ENCODE measurements at places on chromosomes 1 and 21.

DNA sequence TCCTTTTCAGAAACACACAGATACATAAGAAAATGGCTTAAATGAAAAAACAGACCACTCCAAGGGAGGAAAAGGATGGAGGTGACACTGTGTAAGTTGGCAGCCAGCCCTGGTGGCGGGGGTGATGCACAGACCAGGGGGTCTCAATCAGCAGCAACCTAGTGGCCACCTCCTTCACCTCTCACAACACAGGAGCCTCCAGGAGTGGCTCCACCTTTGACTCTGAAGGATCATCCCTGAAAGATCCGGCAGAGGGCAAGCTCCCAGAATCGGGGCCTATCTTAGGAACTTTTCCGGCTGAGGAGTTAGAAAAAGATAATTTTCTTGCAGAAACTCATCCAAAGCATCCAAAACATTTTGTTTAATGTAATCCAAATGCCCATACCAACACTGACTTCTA is 51.2 kb upstream of the SMYD2 start:
- no peak for DNase-seq

DNA sequence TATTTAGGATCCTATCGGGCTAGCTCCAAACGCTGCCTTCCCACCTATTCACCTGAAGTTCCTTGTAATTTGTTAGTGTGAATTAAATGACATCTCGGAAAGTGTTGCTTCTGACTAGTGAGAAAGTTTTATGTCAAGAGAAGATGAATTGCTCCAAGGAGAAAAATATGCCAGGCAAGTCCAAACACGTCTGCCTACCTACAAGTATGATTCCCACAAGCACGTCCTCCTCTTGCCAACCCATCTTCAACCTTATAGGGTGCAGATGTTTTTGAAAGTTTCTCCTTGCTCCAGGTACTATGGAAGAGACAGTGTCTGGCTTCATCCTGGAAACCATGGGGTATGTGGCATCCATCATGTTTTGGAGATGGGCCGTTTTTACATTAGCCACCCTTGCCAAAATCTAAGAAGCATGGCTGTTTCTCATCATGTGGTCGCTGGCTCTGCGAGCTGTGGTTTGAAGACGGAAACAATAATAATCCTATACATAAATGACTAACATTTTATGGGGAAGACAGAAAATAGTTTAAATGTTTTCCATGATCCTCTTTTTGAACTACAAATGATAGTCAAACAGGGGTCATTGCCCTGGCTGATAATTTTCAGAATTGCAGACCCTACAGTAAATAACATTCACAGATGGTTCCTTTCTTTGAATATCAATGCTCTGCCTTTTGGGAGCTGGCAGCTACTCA is 505.8 kb downstream of the SMYD3 start:
- DNase-seq: no peak

- no peak for DNase-seq
Observed at GRCh38 chr1:3494321-3495308, 40.1 kb downstream of the ARHGEF16 start.

DNA sequence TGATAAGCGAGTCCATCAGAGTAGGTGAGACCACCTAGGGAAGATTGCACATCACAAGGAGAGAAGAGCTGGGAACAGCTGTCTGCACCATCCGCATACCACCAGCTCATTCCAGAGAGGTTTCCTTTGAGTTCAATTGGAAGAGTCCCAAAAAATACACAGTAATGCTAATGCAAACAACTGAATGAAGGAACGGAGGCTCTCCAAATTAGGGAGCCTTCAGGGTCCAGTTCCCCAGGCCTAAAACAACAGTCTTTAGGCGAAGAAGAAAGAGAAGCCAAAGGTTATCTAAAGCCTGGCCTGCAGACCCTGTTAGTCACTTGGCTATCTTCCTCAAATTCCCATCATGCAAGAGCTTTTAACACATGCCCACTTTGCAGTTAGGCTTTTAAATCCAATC is 246.4 kb downstream of the PBX1 start:
- no peak for DNase-seq

DNA sequence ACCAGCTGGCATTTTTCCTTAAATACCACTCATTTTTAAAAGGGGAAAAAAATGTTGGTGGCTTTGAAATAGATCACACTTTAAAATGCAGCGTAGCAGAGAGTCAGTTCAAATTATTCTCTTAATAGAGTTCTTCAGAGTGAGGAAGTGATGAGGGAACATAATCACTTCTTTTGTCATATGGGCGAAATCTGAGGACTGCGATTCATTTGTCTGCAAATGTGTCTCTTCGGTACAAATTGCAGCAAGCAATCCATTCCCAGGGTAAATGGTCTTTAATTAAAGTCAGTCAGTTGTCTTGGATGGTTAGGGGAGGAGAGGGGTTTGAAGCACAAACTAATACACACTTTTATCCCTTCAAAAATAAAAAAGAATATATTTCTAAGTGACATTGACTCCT is 86.0 kb upstream of the SELENON start:
- DNase-seq: no peak

- DNase-seq: no peak
Observed at GRCh38 chr1:191984856-191985255, 173.4 kb upstream of the RGS18 start.

DNA sequence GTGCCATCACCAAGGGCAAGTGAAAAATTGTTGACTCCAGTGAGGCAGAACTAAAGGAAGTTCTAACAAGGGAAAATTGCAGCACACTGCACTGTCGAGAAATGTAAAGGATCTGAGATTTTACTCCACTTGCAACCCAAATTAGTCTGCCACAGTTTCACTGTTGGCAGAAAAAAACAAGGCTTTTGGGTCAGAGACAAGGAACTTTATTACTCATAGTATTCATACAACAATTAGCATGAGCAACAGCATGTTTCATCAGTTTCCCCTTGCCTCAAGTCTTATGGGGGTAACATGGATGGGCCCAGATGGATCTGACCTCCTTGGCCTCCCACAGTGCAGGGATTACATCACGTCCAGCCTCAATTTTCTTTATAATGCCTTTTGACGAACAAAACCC is 125.3 kb downstream of the LTN1 start:
- DNase-seq: no peak

- no peak for DNase-seq
Observed at GRCh38 chr1:67627336-67627735, 57.7 kb upstream of the GADD45A start.

- DNase-seq: no peak
Observed at GRCh38 chr21:40129809-40130208, 262.6 kb downstream of the PCP4 start.

DNA sequence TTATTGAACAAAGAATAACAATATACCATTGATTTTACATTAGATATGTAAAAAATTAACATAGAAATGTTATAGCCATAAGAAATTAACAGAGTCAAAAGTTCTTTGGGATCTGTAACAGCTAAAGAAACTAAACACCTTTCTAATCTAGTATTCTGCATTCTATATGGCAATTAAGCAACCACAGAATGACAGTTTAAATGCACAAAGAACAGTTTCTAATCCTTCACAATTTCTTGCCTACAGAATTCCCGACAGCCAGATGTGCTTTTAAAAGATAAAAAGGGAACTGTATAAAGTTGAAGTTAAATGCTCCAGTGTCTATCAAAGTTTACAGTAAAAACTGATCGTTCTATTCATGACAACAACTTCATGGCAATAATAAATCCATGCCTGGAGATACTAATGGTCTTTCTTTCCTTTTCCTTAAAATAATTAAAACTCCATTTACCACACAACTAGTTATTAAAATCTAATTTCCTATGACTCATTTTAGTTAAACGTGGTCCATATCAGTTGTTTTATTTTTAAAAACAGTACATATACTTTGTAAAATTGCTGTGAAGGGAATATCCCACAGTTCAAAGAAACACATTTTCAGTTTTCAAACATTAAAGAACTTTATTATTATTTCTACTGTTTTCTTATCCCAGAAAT is 110.2 kb downstream of the EIF4G3 start:
- no peak for DNase-seq
